ENCODE measurements at places on chromosomes 13 and 19.
A peak's percentile ranks its signal among the peaks of the same experiment; 100 is the strongest.

- DNase-seq: peak; percentile 97
These were observed 48.7 kb downstream of the LYL1 start for GRCh38 chr19:13053761-13054625.

DNA sequence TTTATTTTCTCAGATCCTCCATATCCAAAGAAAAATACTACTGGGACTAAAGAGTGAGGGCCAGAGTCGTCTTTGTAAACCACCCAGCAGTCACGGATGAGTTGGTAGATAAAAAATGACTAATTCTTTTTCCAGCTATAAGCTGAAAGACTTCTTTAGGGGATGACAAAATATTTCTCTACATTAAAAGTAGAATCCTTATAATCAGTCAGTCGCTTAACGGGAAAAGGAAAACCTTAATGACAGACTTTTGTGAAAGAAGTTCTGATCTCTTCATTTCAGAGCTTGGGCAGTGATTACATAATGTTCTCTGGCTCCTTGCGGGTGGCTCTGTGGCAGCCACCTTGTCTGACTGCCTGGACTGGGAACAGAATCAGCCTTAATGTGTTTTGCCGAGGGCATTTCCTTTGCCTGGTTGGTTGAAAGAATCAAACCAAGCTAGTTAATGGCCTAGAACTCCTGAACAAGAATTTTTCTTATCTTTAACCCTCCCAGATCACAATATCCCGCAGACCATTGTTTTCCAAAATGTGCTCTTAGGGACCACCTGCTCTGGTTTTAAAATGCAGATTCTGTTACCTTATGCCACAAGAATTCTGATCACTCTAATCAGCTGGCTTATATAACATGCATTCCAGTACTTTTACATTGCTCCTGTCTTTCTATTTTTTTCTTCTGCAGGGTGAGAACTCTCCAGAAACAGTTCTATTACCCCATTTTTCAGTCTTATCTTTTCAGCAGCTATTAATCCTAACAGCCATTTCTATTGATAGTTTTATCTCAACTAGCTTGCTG, 2.5 kb downstream of the ITM2B start:
- DNase-seq: peak; percentile 49

- no peak for DNase-seq
These were observed 29.7 kb upstream of the FAM216B start for GRCh38 chr13:42751693-42752092.

DNA sequence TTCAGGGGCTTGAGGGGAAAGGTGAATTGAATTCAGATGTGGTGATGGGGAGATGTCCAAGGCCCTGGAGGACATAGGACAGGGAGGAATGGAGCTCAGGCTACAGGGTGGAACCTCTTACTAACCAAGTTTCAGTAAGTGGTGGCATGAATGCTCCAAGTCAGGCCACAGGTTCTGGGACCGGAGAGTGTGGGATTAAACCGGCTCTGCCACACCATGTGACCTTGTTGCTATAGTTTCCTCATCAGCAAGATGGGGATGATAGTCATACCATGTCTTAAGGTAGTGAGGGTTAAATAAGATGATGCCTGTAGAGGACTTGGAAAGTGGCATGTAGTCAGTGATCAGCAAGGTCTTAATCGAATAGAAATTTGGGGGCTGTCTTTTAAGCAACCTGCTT, 16.3 kb downstream of the GPR183 start:
- DNase-seq: no peak

GRCh38 chr13:92390217-92390616, 836.4 kb upstream of the GPC6 start:
- DNase-seq: no peak

DNA sequence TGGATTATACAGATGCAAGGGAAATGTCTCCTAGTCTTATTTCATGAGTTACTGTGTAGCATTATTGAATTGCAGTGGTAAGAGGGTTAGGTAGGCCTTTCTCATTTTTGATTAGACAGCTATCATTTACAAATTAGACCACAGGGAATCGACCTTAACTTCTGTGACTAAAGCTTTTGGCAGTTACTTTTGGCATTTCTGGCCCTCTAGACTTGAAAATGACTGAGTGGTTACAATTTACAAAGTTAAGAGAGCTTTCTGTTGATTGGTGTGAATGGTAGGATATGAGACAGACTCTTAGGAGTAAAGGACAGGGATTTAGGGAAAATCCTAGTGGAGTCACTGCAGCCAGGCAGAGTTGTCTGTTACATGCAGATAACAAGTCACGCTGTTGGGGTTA, 86.1 kb downstream of the GGACT start:
- no peak for DNase-seq

DNA sequence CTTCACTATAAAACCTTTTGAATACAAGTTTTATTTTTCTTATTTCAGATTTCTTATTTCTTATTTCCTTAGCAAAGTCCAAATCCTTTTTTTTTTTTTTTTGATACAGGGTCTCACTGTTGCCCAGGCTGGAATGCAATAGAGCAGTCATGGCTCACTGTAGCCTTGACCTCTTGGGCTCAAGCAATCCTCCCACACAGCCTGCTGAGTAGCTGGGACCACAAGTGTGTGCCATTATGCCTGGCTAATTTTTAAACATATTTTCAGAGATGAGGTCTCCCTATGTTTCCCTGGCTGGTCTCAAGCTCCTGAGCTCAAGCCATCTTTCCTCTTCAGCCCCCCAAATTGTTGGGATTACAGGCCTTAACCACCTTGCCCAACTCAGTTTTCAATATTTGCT, 334.3 kb downstream of the DLEU7 start:
- DNase-seq: no peak

- no peak for DNase-seq
These were observed 837 bp downstream of the GNA15 start for GRCh38 chr19:3136684-3137055.

DNA sequence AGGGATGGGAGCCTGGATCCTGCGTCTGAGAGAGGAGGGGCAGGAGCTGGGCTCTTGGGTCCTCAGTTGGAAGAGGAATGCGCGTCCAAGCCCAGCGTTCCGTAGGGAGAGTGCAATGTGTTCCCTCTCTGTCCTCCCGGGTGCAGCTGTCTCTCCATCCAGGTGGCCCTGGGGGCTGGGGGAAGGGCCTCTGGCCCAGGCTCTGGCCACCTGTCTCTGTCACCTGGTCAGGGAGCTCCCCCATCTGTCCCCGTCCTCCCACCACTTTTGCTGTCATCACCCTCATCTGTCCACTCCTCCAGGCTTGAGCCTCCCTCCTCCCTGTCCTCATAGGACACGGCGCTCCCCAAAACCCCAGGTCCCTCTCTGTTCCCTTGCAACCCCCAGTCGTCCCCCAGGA, 3.7 kb upstream of the SBK2 start:
- no peak for DNase-seq

GRCh38 chr13:94168783-94169453, 310.6 kb downstream of the DCT start:
- DNase-seq: peak; percentile 65

DNA sequence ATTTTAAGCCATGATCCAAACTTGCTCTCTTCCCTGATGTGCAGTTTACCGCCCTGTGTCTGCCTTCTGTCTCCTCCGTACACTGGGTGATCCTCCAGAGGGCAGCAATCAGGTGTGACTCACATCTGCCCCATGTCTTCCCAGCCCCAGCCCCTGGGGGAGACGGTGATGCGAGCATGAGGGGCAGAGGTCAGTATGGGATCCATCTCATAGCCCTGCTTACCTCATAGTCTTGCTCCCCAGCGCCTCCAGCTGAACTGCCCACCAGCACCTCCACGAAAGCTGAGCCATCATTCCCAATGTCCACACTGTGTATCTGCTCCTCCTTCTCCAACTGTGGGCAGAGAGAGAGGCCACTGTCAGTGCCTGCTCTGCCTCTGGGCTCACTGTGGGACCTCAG, 14.6 kb downstream of the XRCC1 start:
- DNase-seq: no peak

DNA sequence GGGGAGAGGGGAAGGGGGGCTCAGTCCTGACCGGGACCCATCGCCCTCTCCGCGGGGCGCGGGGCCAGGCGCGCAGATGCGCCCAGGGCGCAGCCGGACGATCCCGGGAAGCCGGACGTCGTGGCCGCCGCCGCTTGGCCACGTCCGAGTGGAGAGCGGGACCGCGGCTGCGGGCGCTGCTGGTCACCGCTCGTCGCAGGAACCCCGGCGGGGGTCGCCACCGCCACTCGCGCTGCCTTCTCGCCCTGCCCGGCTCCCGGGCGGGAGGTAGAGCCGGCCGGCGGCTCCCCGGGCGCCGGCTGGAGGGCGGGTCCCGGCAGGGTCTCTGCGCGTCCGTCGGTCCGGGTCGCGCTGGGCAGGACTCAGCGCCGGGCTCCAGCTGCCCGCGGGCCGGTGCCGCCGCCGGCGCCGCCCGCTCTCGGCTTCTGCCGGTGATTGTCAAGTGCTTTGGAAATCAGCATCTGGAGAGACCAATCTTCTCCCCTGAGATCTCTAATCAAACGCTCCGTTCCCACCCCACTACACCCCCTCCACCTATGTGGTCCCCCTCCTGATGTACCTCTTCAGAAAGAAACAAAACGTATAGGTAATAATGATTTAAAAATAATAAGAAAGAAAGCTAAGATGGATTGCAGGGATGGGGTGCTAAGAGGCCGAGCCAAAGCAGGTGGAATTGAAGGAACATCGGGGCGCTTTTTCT, 464.4 kb downstream of the ITGBL1 start:
- no peak for DNase-seq

DNA sequence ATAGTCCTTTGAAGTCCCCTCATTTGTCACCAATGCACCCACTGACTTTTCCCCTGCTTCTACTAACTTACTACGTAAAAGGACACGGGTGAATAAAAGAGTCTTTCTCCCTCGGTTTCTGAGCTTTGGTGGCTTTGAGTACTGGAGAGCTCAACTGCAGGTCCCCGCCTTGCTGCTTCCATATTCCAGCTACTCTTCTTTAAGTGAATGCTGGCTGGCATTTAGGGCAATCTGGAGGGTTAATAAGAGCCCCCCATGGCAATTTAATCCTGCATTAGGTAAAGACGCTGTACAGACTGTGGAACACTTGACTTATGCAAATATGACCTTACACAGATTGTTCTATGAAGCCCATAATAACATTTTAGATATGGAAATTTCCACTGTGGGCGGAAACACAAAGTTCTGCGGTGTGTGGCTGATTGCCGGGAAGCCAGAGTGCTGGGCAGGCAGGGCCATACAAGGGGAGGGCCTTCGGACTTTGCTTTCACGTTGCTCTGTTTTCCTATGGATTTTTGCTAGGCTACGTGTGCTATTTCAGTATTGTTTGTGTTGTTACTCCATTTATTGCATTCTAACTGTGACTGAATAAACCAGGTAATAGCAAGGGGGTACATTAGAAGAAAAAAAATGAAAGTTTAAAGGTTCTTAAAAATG, 97.5 kb downstream of the SLC10A2 start:
- no peak for DNase-seq

- peak; percentile 99 for DNase-seq
These were observed 33.6 kb upstream of the EPHX3 start for GRCh38 chr19:15265850-15266248.

DNA sequence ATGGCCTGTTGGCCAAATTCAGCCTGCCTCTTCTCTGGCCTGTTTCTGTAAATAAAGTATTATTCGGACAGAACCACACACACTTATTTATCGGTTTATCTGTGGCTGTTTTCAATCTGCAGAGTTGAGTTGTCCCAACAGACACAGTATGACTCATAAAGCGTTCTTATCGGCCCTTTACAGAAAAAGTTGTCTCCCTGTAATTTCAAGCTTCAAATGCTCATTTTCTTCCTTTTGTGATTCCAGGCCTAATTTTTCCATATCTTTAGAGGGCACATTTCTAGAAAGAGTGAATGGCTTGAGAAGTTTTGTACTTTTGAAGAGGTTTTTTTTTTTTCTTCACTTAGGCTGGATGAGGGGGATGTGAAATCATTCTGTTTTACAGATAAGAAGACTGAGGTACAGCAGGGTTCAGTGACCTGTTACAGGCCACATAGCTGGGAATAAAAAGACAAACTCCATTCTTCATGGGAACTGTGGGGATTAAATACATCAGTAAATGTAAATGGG, 440.9 kb downstream of the TSHZ3 start:
- no peak for DNase-seq

- DNase-seq: peak; percentile 15
These were observed 410.1 kb upstream of the HTR2A start for GRCh38 chr13:47306991-47307390.

DNA sequence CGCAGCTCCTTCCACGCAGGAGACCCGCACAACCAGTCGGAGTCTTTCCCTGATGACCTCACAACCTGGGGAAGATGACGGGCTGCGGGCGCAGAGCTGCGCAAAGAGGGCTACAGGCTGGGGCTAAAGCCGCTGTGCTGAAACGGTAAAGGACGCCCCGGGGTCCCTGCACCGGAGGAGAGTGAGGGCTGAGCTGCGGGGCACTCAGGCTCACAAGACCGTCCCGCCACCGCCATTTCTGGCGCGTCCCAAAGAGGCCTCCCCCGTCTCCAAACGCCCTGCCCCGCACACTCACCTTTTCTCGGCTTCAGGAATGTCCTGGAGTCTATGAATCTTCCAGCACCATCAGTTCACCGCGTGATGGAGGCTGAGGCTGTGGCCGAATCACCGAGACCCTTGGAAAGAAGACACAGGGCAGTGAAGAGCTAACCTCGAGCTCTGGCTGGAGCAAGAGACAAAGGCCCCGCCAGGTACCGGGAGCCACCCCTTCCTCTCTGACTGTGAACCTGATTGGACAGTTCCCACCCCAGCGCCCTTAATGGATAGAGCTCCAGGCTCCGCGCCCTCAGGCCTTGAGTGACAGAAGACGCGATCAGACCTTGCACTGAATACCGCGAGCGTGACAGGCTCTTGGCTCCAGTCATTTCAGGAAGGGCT, 41.8 kb upstream of the ZNF429 start:
- DNase-seq: no peak

- no peak for DNase-seq
These were observed 56.1 kb upstream of the SERPINE3 start for GRCh38 chr13:51283371-51283770.

- peak; percentile 22 for DNase-seq
These were observed 60.7 kb upstream of the URI1 start for GRCh38 chr19:29881386-29881785.

DNA sequence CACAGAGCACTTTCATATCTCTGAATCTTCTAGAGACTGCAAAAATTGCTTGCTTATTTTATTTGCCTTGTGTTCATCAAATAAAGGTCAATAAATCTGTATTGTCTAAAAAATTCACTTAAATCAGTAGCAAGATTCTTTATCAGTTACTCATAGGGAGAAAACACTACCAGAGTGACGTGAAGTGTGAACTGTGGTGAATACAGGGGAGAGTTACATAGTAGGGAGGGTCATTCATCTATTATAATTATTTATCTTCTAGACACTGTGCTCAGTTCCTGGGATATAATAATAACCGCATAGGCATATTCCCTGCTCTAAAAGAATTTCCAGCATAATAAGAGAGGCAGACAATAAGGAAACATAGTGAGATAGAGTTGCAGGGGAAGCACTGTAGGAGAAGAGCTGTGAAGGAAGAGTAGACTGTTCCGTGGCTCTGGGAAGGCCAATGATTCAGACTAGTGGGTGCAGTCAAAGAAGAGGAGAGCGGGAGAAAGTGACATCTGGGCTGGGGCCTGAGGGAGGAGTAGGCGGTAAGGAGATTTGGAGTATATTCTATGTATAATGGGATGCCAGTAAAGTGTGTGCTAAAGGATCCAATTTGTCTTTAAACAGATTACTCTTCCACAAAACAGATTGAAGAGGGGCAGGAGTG, 84.0 kb upstream of the TDRD3 start:
- no peak for DNase-seq

- DNase-seq: peak; percentile 81
These were observed 13.6 kb downstream of the IER2 start for GRCh38 chr19:13163609-13164342.

All from fibroblast of the aortic adventitia (primary cell).